ENCODE measurements at places on chromosomes 3 and 15.

DNA sequence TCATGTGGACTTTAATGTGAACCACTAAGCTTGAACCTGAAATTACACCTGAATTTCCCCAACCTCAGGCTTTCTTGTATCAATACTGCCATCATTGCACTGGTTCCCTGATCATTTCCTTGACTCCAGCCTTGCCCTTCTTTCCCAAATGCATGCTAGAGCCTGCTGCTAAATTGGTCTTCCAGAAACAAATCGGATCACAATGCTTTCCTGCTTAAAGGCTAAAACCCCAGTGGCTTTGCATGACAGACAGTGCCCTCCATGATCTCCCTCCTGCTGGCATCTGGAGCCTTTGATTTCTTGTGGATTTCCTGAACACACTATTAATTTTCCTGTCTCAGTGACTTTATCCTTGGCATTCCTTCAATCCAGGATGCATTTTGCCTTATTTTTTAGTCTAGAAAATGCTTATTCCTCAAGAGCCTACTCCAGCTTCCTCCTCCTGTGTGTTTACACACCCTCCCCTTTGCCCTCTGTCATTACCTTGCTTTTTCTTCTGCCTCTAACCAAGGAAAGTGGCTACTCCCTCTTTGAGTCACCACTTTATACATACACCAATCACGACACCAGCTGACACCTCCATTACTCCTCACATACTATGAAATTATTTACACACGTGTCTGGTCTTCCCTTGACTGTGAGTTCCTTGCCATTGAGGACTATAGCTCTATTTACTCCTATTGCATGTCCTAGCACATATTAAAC, 214.6 kb downstream of the KCNAB1 start:
- no peak for DNase-seq

DNA sequence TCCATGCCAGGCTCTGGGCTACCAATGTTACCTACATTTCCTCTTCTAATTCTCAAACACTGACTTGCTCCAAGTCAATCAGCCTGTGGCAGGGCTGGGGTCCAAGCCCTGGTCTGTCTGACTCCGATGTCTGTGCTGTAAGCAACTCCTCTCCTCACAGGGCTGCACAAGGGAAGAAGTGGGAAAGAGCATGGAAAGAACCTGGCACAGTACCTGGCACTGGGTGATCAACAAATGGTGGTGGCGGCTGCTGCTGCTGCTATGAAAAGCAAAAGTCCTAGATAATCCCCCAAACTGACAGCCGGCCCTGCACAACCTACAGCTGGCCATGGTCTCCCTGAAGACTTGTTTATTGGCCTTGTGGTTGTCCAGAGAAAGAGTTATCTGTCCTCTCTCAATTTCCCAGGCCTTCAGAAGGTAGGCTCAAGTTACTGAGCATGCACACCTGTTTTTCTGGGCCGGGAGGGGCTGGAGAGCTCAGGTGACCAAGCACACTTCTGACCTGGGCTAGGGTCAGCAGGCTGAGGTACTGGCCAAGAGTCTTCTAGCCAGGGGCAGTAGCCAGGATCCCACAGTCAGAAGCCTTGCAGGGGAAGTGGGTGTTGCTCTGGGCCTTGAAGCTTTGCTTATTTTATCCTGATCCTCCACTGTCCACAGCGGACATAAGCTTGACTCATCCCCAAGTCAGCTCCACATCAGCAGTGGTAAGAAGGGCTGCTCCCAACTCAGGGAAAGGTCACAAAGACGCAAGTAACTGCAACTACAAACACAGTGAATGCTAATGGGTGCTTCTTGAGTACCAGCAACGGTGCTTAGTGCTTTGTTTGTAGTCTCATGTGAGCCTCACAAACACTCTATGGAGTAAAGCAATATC, 35.3 kb upstream of the KY start:
- DNase-seq = no peak

DNA sequence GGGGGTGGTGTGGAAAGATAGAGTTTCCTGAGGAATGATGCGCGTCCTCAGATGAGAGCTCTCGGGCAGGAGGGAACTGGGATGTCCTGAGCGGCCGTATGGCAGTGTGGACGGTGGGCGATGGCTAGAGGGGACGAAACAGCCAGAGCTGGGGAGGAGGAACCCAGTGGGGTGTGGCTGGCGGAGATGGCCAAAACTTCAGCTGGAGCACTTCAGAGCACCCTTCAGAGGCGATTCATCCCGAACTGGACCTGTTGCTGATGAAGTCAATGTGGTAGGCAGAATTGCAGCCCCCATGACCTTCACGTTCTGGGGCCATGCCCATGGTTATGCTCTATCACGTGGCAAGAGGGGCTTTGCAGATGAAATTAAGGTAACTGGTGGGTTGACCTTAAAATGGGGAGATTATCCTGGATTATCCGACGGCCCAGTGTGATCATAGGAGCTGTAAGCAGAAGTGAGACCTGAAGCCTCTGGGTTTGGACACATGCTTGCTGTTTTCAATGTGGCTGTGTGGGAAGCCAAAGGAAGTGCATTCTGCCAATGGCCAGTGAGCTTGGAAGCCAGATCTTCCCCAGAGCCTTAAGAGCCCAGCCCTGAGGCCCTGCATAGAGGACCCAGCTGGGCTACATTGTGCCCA, 52.3 kb downstream of the ATP1B3 start:
- peak; percentile 27 for DNase-seq

DNA sequence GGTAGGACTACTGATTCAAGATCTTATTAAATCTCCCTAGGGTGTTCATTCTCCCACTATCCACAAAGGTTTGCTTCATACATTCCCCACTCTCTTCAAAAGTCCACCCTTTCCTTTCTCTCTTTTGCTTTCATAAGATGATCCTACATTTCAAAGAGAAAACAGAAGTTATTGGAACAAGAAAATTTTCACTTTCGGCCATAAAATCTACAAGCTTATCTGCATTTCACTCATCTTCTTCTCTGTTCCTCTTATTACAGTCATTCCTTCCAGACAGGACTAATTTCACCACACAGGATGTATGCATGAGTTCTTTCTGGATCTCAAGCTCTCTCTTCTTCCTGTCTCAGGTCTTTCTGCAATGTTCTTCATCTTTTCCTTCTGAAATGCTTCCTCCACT, 238.7 kb downstream of the ISL2 start:
- no peak for DNase-seq

GRCh38 chr3:113557374-113557773, 25.0 kb downstream of the SIDT1 start:
- no peak for DNase-seq

DNA sequence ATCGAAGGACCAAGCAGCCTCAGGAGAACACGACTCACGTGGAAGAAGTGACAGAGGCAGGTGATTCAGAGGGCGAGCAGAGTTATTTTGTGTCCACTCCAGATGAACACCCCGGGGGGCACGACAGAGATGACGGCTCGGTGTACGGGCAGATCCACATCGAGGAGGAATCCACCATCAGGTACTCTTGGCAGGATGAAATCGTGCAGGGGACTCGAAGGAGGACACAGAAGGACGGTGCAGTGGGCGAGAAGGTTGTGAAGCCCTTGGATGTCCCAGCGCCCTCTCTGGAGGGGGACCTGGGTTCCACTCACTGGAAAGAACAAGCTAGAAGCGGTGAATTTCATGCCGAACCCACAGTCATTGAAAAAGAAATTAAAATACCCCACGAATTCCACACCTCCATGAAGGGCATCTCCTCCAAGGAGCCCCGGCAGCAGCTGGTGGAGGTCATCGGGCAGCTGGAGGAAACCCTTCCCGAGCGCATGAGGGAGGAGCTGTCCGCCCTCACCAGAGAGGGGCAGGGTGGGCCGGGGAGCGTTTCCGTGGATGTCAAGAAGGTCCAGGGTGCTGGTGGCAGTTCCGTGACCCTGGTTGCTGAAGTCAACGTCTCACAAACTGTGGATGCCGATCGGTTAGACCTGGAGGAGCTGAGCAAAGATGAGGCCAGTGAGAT, 26.0 kb downstream of the SYNM start:
- DNase-seq = no peak

- no peak for DNase-seq
These were observed 57.8 kb downstream of the RIOX2 start for GRCh38 chr3:97914388-97914787.

DNA sequence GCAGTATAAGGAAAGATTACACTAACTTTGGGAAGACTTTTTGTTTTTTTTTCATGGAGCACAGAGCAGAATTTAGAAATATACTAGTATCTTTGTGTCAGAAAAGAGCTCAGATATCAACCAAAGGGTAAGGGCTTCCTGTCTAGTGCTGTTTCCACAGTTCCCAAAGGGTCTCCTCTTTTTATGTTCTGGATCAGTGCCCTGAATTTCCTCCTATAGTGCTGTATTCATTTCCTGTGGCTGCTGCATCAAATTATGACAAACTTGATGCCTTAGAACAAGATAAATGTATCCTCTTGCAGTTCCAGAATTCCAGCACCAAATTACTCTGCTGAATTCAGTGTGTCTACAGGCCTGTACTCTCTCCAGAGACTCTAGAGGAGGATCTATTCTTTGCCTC, 219.8 kb upstream of the THRB start:
- no peak for DNase-seq

- DNase-seq = no peak
These were observed 9.6 kb upstream of the TIPARP start for GRCh38 chr3:156664831-156665178.

GRCh38 chr3:127637546-127637945, 8.6 kb downstream of the PODXL2 start:
- DNase-seq = no peak

DNA sequence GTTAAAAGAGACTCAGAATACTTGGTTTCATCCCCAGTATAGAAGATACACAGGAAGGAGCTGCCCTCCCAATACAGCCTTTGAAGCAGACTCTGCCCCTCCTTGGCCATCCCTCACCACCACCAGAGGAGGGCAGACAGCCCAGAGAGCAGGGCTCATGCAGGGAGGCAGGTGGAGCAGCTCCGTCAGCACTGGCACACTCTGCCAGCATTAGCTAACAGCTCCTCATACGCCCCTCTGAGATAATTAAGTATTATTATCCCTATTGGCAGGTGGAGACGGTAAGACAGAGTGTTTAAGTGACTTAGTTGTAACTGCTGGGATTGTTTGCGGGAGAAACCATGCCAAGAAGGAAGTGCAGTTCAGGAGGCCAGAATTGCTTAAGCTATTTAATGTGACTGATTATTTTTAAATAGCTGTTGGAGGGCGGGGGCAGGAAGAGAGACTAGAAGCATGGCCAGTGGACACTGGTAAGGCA, 434.0 kb downstream of the EPHB1 start:
- DNase-seq = no peak

DNA sequence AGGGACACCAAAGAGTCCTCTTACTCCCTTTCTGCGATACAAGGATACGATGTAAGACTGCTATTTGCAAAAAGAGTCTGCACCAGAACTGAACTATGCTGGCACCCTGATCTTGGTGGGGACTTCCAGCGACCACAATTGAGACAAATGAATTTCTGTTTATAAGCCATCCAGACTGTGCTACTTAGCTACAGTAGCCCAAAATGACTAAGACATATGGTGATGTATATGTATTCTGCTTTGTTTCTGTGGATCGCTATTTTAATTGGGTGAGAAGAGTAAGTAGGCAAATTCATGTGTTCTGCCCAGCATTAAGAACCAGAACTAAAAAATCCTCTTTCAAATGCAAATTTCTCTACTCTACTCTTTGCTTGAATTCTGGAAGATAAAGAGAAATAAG, 720.9 kb downstream of the DIPK2A start:
- no peak for DNase-seq

DNA sequence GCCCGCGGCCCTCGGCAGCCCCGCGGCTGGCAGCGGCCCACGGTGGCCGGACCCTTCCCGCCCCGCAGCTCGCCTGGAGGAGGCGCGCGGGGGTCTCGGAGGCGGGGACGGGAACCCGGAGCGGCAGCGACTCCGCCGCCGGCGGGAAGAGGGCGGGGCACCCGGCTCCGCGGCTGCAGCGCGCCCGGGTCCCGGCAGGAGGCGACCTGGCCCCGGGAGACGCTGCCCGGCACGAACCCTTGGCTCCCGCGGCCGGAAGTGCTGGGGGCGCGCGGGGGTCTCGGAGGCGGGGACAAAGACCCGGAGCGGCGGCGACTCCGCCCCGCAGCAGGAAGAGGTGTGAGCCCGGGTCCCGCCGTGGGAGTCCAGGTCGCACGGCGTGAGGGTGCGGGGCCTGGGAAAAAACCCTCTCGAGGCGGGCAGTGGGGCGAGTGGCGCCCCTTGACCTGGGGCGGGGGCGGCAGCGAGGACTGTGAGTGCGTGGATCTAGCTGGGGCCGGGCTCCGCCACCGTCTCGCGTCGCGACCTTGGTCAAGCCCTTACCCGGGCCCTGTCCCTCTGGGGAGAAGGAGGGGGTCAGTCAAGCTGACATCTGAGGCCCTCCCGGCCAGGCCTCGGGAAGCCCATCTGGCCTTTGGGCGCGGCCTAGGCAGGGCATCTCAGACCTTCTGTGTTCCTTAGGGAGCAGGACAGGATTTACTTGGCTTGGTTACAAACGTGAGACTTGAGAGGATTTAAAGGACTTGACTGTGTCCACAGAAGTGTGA, at the start of gene CIB2:
CIB2 (minus strand) TSS at position 151 of the 767 bp plus-strand sequence. CDS start 230 bp downstream, outside the sequence.
- DNase-seq = peak; percentile 93

DNA sequence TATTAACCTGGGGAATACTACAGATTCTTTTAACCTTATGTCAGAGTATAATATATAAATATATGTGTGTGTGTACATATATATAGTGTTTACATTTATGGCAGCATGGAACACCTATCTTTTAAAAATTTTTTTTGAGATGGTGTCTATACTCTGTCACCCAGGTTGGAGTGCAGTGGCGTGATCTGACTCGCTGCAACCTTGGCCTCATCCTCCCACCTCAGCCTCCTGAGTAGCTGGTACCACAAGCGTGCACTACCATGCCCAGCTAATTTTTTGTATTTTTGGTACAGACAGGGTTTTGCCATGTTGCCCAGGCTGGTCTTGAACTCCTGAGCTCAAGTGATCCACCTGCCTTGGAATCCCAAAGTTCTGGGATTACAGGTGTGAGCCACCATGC, 18.5 kb upstream of the ERICH6 start:
- DNase-seq = no peak

GRCh38 chr3:98877132-98877531, 24.4 kb downstream of the DCBLD2 start:
- DNase-seq = no peak

GRCh38 chr3:79672731-79673130, 95.1 kb downstream of the ROBO1 start:
- DNase-seq = no peak

DNA sequence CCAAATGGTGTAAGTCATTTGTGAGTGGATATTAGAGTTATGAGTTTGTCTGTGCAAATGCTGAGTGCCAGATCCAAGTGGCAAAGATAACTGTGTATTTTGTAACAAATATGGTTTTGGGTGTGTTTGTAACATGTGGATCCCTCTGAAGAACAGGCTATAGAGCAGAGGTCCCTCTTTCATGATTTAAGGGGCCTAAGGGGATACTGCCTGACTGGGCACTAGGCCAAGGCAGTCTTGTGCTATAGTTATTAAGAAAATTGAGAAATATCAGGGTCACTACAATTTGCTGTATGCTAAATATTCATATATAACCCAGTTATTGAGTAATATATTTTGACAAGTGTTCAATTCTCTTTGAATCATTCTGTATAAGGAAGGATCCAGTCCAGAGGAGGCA, 555.6 kb upstream of the RGMA start:
- no peak for DNase-seq

DNA sequence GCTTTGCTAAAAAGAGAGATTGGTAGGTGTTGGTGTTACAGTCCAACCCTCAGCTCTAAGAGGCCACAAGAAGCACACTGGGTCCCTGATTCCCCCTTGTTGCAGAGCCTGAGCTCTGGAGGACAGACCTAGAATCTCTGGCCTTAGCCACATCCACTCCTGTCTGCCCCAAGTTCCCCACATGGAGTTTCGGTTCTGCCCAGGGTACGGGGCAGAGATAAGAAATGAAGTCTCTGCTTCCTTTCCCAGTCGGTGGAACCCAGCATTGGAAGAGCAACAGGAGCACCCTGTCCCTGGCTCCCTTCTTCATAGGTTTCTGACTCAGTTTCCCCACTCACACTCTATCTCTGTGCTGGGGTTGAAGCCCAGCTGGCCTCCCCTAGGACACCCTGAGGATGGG, 13.2 kb downstream of the PRR23E start:
- no peak for DNase-seq
